Effector memory CD4-positive, alpha-beta T cell (primary cell): ENCODE measurements at places on chromosomes 12 and 14.

DNA sequence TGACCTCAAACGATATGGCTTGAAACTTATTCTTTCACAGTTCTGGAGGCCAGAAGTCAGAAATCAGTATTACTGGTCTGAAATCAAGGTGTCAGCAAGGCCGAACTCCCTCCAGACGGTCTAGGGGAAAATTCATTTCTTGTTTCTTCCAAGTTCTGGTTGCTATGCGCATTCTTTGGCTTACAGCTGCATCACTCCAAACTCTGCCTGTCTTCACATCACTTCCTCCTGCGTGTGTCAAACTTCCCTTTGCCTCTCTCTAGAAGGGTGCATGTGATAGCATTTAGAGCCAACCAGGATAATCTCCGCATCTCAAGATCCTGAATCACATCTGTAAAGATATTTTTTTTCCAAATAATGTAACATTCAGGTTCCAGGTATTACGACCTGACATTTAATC is 62.8 kb downstream of the DENND5B start:
- no peak for DNase-seq

DNA sequence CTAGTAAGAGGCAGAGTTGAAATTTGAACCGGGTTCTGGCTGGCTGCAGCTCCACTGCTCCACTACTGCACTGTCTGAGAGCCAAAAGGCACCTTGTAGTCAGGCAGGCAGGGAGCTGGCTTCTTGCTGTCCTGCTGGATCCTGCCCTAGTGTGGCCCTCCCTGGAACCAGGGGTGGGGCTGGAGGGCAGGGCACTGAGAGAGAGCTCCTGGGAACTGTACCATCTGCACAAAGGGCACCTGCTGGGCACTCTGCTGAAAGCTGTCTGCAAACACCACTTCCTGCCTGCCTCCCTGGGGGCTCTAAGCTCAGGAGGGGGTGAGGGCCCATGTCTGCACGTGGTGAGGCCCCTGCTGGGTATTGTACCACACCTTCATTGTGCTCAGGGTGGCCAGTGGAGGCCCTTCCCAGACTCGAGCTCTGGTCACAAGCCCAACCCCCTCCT is 19.0 kb upstream of the TCL1B start:
- no peak for DNase-seq

DNA sequence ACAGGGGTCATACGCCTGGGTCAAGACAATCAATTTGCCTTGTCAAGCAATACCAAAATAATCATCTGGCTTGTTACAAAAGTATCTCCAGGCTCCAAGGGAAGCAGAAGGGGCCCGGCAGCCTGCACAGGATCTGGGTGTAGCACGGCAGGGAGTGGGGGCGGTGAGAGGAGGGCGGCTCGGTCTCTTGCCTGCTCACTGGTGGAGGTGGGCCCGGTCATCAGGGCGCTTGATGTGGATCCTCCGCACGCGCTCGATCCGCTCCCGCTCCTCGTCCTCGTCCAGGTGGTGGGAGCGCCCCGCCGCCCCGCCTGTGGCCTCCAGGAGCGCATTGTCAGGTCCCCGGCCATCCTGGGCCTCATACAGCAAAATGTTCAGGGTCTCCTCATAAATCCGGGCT is 25.7 kb downstream of the KCTD10 start:
- DNase-seq, result no peak

DNA sequence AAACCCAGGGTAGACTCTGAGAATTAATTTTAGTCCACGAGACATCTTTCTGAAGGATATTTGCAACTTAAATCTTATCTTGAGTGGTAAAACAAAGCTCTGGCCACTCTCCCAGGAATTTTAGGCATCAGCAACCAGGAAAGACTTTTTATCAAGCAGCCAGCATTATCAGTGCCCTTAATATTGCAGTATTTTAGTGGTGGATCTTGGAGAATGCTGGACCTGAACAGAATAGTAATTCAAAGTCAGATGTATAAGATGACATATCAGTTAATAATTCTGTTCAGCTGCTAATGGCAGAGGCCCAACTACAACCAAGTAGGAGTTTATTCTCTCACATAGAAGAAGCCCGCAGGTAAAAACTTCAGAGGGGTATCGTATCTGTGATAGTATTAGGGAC is 59.0 kb upstream of the CRY1 start:
- DNase-seq, result no peak

DNA sequence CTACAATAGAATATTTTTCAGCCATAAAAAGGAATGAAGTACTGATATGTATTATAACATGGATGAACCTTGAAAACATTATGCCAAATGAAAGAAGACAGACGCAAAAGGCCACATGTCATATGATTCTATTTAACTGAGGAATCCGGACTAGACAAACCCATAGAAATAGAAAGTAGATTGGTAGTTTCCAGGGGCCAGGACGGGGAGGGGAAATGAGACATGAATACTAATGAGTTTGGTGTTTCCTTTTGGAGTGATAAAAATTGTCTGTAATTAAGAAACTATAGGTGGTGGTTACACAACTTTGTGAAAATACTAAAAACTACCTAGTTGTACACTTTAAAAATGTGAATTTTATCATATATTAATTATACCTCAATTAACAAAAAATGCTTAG is 247.6 kb downstream of the BCAT1 start:
- DNase-seq, result no peak

DNA sequence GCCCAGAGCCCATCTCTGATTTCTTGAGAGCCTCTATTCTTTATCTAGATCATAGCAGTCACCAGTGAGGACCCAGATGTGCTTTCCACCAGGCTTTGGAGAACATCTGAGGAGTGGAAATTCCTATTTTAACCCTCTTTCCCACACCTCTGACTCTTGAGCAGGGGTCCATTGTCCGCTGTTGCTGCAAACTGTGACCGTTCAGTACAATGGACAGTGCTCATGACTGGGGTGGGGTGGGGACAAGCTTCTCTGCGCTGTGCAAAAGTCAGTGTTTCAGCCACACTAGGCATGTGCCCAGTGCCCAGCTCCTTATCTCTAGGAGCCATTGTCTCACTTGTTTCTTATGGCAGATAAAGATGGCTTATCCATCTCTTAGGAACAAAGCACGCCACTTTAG is 16.9 kb upstream of the KRT7 start:
- DNase-seq, result no peak

DNA sequence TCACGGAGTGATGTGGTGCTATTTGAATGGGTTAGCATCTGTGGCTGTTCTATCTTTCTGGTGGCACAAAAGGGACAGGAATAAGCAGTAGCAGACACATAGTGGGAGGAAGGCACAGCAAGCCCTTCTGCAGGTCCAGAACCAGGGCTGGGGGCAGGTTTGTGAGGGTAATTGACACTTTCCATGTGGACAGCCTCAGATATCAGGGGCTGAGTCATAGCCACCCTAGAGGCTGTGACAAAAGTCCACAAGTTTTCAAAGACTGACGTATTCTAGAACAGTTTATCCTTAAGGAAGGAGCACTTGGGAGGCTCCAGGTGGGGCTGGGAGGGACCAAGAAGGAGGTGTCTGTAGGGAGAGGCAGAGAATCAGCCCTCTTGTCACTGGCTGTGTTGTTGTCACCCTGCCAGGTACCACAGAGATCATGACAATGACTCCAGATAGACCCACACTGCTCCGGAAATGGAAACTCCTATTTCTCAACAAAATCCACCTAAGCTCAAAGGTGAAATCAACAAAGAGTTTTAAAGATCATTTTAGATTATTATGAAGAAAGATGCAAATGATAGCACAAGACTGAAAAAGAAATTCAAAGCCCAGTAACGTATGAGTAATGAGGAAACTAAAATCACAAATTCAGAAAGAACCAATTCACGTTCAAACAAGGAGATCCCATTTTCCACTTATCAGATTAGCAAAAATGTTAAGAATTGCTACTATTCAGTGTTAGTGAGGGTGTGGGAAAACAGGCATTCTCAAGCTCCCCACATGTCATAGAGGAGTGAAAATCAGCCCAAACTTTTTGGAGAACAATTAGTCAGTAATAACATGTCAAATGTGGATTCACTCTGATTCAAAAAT is 48.3 kb downstream of the NFKBIA start:
- no peak for DNase-seq
